ENCODE measurements at places on chromosomes 12 and 14.

DNA sequence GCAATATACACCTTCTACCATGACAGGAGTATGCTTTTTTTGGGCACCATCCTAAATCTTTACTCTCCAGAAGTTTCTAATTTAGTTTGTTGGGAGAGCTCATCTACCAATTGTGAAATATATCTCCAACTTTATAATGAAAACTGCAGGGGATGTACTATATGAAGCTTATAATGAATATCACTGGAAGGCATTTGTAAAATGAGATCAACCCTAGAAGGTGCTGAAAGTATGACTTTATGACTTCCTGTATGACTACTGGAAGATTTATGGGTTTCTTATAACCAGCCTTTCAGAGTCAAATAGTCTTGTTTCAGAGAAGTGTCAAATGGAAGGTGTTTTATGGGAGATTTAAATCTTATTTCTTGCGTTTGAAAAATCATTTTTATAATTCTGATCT is 122.9 kb downstream of the MYRFL start:
- no peak for DNase-seq

DNA sequence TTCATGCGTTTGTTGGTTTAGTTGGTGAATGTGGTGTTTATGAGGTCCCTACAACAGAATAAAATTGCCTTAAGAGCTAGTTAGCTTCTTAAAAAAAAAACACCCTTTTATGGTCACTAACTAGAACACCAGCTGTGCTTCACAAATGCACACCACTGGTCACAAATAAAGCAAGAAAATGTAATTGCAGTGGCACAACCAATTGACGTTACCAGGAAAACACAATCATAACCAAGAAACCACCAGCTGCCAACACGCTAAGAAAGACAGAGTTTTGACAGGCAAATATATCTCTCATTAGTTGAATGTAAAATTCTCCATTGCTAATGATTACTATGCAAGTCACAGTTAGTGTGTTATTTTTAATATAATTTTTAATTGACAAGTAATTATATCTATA is 389.9 kb downstream of the ADAMTS20 start:
- DNase-seq: peak; percentile 10

- DNase-seq: no peak
Observed at GRCh38 chr12:93360688-93361087, 17.0 kb upstream of the NUDT4 start.

- no peak for DNase-seq
Observed at GRCh38 chr12:64895526-64895925, 71.1 kb downstream of the TBC1D30 start.

DNA sequence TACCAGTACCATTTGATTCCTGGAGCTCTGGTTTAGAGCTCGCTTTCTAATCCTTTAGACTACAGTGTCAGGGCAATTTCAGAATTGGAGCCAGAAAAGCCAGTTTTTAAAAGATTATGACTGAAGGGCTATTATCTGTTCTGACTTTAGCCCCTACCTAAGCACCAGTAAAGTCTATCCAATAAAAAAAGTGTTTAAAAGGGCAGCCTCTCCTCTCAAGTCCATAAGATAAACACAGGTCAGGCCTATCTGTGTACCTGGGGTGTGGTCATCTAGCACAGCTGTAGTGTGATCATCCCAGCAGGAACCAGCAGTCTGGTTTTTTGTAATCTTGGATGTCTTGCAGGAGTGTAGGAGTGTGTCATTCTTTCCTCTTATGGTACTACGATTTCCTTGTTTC is 6.6 kb downstream of the APPL2 start:
- DNase-seq: no peak

DNA sequence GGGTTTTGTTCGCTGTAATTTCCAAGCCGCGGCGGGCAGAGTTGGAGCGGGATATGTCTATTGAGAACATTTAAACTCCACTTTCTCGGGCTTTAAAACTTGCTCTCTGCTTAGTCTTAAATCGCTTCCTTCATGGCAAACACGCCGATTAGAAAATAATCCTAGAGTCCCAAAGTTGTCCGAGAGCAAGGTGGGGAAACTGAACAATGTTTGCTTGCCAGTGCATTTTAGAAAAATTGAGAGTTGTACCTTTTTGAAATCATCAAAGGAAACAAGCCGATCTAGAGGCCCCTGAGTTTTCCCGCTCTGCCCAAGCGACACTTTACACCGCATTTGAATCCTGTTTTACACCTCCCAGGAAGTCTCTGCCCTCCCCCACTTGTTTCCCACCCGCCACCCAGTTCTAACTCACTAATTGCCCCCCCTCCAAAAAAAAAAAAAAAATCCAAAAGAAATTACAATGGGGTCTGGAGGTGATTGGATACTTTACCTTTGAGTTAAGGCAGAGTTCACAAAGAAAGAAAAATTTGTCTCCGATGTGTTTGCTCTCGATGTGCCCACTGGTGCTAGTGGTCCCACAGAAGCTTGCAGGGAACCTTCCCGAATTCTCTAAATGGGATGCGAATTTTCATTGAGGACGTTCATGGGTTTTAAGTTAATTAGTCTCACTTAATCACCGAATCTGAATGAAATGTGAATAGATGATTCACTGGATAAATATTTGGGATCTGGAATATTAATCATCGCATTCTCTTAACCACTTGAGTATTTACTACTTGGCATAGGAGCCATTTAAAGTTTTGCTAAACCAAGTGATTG is 2.3 kb downstream of the HMGA2 start:
- no peak for DNase-seq

DNA sequence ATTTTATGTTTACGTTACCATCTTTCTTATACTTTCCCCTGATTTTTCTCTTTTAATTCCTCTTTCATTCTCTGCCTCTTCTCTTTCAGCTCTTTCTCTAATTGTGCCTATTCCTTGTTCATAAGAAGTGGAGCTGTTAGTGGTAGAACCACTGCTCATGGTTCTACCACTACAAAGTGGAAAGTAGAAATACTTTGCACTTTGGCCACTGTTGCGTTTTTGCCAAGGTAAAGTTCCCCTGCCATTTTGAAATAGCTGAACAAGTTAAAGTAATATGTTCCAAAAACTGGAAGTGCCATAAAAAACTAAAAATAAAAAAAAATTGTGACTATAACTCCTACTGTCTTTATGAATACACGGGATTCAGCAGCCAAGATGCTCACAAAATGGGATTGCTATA is 130.6 kb downstream of the MON2 start:
- no peak for DNase-seq

- no peak for DNase-seq
Observed at GRCh38 chr14:91654836-91655235, 77.0 kb downstream of the CATSPERB start.

DNA sequence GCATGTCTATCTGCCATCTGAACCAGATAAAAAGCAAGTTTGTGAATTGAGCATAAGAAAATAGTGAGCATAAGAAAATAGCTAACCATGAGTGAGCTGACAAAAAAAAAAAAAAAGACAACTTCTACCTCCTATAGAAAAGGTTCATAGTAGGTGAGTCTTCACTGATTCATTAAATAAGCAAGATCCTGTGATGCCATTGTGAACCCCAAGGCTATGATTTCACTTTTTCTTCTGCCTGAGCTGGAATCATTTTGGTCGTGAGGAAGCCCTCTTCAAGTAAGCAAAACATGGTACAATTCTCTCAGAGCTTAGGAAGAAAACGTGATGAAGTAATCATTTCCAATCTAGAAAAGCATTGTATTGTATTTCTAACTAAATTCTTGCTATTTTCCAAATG is 1.2 kb downstream of the PIK3C2G start:
- DNase-seq: no peak

DNA sequence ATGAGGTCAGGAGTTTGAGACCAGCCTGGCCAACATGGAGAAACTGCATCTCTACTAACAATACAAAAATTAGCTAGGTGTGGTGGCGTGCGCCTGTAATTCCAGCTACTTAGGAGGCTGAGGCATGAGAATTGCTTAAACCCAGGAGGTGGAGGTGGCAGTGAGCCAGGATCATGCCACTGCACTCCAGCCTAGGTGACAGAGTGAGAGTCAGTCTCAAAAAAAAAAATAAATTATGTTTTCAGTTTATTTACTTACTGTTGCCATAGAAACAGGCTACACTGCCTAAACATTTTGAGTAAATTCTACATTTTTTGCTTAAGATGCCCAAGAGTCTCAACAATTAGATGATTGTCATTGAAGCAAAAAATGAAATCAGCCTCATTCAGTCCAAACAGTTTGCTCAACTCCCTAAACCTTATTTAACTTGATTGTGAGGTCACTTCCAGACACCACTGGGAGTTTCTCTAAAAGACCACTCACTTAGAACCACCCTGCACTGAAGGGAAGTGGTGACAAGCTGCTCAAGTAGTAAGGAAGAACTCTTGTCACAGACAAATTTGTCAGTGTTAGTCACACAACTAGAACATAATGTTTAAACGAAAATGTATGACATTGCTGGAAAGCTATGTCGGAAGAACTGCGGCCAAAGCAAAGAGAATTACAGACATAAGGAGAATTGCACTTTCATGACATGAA is 9.8 kb upstream of the GNPNAT1 start:
- no peak for DNase-seq

- DNase-seq: no peak
Observed at GRCh38 chr14:75470238-75470797, 42.5 kb downstream of the JDP2 start.

DNA sequence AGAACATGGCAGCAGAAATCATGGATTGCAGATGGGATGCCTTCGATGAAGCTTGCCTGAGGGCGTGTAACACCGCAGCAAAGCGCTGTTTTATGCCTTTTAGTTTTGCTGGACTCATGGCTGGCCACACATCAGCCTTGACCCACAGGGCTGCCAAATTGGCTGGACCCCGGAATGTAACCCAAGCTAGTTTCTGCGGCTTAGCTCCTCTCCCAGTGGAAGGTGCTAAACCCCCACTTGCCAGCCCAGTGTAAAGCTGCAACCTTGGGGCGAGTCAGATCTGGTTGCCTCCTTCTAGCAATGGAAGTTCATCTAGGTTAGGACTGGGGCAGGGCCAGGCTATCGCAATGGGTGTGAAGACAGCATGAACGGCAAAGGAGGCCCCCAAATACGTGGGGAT is 38.3 kb downstream of the MEG3 start:
- DNase-seq: no peak

- no peak for DNase-seq
Observed at GRCh38 chr12:52433501-52434080, 580 bp downstream of the KRT75 start.
